ENCODE measurements at places on chromosomes 6 and 20. TPM values are rescaled to one million over a fixed set of nuclear protein-coding genes. Genes with fewer than 3 reads are reported as not detected.

ATRN gene
- total RNA-seq: 21.3 TPM

- peak; percentile 80 for DNase-seq
These were observed 80.0 kb upstream of the RPS6KA2 start for GRCh38 chr6:166707045-166707444.

DNA sequence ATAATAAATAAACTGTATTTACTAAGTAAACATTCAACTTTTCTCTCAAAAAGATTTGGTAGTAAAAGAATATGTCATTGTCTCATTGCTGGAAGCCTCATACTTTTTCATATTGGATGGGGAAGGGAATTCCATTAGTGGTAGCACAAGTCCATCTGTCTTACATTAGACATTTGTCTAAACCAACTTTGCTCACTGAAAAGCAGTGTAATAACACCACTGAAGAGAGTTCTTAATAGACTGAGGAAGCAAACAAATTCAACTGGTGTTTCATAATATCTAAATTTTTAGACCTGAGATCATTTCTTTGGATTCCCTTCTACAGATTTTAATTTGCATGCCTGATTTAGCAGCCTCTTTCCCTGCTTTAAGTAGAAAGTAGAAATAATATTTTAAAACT is 62.7 kb downstream of the PLCB1 start:
- no peak for DNase-seq

DNA sequence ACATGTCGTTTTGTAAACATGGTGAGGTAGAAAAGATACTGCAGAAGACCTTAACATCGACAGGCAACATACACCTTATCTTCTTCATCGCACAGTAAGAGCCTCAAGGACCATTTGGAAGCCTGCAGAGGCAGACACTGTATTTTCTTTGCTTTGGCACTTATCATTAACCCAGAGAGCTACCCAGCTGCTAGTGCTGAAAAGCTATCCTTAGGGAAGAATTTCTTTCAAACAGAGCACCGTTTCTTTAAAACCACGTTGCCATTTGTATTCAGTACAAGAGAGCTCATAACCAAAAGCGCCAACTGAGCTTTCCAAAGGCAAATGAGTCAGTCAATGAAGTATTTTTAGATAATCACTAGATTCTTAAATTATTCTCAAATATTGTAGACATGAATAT is 306.6 kb downstream of the EPM2A start:
- DNase-seq: no peak

DNA sequence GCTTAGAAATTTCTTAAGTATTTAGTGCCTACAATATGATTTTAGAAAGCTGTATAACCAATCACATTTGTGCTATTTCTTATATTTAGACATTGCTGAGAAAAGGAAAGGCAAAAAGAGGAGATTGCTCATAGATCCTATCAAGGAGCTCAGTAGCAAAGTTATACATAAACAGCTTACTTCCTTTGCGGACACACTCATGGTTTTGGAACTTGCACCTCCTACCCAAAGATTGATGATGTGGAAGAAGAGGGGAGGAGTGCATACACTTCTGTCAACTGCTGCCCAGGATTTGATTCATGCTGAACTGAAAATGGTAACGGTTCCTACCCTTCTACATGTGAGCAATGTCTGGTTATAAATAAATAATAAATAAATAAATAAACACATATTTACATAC is 16.7 kb downstream of the RAD21L1 start:
- DNase-seq: no peak

MUC21 gene
- not detected for total RNA-seq

GSTA2 gene
- total RNA-seq: not detected

DNA sequence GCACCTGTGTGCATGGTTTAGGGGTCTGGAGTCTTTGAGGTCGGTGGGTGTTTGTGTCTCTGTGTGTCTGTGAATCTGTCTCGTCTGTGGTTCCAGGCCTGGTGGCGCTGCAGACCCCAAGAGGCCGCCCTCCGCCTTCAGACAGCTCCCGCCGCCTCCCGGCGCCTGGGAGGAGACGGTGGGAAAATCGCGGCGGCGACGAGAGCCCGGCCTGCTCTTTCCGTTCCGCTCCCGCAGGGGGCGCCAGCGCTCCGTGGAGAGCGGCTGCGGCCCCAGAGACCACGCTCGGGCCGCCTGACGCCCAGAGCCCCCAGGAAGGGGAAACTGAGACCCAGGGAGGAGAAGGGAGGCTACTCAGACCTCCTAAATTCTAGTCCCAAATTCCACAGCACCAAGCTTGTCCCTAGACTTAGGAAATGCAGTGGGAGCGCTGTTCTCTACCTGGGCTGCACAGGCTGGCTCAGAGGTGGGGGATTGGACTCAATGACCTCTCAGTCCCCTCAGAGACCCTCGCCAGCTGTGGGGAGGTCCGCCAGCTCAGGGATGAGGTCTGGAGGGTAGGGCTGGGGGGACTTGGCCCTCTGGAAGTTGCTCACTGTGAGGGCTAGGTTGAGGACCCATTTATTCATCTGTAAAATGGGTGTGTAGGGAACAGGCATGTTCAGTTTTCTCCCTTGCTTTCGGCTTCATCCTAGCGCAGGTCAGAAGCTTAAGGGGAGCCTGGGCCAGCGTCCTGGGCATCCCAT is 36.9 kb upstream of the BLCAP start:
- DNase-seq: peak; percentile 88

DNA sequence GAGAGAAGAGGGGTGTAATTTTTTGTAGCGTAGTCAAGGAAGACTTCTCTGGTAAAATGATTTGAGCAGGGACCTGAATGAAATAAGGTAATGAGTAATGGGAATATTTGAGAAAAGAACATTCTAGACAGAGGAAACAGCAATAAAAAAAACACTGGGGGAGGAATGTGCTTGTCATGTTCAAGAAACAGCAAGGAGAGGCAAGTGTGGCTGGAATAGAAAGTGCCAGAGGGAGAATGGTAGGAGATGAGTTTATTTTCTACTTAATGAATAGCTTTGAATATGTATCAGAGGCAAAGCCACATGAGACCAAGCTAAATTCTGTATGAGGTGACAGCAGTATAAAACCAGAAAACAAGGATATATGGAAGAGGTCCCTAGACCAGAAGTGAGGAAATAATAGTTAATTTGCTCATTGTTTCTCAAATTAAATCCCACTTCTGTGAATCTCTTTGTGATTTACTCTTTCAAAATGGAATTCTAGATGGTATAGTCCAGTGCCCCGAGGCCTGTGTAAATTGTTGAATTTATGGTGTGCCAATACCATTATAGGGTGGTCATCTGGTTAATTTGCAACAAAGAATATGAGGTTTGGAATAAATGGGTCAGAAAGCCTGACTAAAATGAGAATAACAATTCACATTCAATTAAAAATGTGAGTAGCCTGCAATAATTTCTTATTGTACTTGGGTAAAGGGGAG is 170.2 kb downstream of the CDKAL1 start:
- DNase-seq: no peak

DNA sequence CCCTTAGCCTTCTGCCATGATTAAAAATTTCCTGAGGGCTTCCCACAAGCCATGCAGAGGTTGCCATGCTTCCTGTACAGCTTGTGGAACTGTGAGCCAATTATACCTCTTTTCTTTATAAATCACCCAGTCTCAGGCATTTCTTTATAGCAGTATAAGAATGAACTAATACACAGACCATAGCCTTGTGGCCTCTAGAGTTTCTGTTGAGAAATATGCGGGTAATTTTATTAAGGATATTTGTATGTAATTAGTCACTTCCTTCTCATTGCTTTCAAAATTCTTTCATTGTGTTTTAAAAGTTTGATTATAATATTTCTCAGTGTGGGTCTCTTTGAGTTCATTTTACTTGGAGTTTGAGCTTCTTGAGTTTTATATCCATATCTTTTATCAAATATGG is 484.9 kb downstream of the COL12A1 start:
- DNase-seq: no peak

AKAP12 gene
- total RNA-seq: 146 TPM

GRCh38 chr6:44608175-44608574 is 220.7 kb downstream of the CDC5L start:
- DNase-seq: no peak

DNA sequence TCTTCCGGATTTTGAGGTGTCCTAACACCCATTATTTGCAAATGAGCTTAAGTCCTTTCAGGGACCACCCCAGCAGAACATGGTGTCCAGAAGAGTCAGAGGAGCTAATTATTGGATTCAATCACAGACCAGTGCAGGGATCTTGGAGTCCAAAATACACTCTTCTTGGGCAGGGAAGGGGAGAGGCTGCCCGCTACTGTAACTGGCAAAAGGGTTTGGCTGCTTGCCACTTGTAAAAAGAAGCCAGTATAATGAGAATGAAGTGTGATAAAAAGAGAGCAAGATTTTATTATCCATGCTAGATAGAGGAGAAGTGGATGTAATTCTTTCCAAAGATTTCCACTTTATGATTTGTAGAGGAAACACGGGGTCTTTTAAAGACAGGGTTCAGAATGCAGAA is 19.3 kb downstream of the SPINT3 start:
- no peak for DNase-seq

PRSS16 gene
- total RNA-seq: 0.28 TPM

DNA sequence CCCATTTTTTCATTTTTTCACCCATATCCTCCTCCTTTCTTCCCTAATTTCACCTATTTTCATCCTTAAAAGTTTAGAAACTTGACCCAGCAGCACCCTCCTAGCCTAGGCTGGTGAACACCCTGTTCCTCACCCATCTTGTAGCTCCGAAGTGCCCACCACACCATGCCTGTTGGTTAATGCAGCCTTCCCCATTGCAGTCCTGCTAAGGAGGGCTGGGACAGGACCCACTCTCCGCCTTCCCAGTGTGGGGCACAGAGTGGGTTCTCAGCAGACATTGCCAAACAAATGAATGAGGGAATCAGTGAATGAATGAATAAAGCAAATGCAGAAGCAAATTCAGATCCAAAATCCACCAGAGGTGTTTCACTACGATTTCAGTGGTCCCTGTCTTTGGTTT is 45.7 kb downstream of the CTCFL start:
- peak; percentile 41 for DNase-seq

DNA sequence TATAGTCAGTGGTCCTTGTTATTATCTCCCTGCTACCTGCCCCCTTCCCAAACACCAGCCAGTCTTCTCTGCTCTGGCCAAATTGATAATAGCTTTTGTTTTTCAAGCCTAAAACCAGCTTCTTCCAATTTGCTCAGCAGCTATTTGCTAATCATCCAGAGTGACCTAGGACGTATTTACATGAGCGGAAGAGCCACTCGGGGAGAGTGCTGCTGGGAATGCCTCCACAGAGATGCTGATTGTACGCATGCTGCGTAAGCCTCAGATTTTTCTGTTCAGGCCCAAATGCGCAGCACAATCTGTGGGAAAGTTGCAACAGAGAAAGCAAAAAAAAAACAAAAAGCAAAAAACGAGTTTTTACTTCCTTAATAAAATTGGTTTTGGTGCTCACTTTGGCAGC is 24.4 kb upstream of the ID1 start:
- DNase-seq: no peak

GRCh38 chr6:30211306-30211705 is 1.9 kb downstream of the TRIM26 start:
- DNase-seq: no peak

GRCh38 chr6:153553627-153554026 is 422.5 kb upstream of the RGS17 start:
- DNase-seq: no peak

DNA sequence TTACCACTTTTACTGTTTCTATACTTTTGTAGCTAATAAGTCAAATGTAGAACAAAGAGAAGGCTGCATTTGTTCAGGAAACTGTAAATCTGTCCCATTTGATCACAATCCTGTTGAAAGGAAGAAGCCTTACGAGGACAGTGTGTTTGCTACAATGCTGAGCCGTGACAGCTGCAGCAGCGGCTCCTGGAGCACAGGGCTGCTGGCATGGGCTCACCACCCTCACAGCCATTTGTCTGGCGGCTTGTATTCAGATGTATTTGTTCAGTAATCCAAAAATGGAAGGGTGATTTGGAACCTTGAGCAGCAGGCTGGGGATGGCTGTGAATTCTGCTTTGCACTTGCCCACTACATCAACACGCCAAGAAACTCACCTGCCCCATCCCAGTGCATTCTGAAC is 5.7 kb downstream of the TUBB2A start:
- no peak for DNase-seq

DNA sequence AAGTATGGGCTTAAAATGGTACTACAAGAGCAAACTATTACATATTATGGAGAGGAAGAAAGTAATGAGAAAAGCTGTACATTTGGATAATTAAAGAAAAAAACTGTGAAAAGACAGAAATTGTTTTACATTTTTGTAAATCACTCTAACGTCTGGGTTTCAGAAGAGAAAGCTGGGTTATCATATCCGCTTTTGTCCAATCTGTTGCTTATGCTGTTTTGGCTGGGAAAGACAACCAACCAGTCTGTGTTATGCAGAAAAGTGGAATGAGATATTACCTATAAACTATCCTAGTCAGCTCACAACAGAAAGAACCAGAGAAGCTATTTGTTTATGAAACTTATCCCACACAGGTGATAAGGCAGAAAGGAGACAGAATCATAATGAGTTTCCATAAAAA is 32.4 kb downstream of the REV3L start:
- no peak for DNase-seq
